ENCODE measurements at places on chromosomes 11 and 22.

DNA sequence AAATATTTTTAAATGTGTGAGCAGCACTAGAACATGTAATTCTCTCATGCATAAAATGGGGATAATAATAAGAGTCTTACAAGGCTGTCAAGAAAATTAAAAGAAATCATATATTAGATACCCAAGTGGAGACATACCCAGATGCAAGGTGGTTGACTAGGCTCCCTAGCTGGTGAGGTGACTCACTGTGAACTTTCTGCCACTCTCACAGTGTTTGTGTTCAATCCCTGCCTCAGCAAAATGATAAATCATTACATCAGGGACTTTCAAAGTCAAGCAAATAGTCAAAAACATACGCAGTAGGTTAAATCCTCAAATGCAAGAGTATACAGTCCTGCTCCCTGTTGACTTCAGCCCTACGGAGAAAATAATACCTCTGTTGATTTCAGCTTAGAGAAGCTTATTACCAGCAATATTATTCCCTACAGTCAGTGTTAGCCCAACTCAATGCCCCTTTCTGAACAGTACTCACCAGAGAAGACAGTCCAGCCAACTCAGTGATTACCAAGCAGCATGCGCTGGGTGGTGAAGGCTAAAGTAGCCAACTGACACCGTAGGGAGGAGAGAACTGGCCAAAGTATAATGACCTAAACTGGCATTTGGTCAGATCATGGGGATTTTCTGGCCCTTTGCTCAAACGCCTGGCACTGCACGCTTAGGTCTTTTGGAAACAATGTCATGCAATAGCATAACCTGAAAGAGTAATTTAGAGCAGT is 73.1 kb upstream of the BARX2 start:
- peak; percentile 30 for DNase-seq

DNA sequence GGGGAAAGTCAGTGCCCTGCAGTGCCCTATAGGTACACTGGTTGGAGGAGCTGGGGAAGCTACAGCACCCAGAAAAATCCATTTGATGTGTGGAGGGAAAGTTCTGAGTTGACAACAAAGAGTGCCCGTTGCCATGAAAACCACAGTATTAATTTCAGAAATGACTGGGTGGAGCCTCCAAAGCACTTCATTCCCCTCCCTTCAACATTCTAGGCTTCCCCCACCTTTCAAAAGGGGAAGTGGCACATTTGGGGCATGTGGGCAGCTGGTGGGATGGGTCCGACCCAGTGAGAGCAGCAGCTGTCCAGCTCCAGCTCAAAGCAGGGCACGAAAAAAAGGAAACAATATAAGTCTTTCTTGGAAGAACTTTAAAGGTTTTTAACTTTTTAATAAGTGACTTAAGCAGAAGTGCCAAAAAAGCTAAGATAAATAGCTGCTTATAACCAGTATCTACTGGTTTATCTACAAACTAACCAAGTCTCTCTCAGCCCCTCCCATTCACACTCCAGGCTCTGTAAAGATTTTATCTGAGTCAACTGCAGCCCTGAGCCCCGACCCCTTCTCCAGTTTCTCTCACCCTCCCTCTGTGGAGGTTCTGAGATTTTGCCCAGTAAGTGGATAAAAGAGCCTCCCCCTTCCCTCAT is 9.0 kb upstream of the AHNAK start:
- no peak for DNase-seq

- DNase-seq = no peak
Observed at GRCh38 chr11:113014262-113015097, 53.3 kb downstream of the NCAM1 start.

DNA sequence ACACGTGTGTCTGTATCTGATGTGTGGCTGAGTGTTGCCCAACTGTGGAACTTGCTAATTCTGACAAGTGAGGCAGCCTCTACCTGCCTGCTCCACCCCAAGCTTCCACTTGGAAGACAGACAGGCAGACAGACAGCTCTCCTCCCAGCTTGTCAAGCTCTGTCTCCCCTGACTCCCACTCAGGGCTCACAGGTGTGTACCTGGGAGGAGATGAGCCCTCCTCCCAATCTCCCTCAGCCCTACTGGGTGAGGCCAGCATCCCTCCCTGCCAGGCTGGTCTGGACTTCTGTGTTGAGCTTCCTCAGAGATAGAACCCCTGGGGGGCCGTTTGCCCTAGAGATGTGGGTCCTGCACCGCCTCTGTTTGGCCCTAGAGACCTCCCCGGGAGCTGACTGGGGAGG is 1.0 kb upstream of the CHRM1 start:
- no peak for DNase-seq

DNA sequence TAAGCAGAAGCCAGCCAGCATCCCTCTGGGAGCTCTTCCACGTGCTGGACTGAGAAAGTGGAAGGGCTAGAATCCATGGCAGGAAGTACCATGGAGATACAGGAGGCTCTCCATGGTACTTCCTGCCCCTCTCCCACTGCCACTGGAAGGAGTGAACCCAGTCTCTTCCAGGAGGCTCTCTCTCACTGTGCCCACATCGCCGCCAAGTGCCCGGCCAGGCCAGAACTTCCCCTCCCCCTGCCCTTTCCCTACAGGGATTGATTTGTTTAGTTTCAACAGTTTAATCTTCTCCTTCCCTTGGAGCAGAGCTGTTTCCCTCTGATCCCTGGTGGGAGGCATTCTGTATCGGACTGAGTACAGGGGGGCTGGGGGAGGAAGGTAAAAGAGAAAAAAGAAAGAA is 133.6 kb downstream of the DSCAML1 start:
- DNase-seq = no peak

DNA sequence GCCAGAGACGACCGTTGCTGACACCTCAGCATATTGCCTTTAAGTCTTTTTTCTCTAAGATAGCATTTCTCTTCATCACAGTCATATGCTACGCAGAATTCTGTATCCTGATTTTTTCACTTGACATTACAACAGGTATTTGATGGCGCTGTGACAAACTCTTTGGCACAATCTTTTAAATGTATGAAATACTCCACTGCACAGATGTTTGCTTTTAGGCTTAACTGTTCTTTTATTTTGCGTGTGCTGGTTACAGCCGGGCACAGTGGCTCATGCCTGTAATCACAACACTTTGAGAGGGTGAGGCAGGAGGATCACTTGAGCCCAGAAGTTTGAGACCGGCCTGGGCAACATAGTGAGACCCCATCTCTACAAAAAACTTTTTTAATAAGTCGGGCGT is 52.0 kb upstream of the PPP6R3 start:
- no peak for DNase-seq

DNA sequence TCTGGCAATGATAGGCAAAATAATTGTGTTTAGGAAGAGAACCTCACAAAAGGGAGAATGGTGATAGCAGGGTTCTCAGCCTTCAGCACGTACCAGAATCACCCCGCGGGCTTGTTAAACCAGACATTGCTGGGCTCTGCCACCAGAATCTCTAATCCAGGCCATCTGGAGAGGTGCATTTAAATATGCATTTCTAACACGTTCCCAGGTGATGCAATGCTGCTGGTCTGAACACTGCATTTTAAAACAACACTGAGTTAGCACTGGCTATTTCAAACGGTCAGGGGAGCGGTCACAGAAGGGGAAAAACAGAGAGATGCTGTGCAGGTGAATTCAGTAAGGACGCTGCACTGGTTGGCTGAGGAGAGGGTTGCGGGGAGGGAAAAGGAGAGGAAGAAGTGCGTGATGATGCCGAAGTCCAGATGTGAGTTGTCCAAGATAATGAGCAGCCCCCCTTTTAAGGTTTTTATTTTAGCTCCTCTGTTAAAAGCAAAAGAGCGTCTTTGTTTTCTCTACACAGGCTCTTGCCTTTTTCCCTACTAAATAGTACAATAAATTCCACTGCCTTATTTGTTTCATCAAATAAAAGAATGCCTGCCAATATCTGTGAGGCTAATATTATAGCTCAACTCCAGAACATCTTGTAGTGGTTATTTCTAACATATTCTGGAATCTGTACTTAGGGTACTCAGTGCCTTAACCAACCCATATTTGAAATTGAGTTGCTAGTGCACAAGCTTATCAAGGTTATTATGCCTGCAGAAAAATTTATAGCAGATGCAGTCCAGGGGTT is 109.6 kb upstream of the POU2AF2 start:
- DNase-seq = no peak

DNA sequence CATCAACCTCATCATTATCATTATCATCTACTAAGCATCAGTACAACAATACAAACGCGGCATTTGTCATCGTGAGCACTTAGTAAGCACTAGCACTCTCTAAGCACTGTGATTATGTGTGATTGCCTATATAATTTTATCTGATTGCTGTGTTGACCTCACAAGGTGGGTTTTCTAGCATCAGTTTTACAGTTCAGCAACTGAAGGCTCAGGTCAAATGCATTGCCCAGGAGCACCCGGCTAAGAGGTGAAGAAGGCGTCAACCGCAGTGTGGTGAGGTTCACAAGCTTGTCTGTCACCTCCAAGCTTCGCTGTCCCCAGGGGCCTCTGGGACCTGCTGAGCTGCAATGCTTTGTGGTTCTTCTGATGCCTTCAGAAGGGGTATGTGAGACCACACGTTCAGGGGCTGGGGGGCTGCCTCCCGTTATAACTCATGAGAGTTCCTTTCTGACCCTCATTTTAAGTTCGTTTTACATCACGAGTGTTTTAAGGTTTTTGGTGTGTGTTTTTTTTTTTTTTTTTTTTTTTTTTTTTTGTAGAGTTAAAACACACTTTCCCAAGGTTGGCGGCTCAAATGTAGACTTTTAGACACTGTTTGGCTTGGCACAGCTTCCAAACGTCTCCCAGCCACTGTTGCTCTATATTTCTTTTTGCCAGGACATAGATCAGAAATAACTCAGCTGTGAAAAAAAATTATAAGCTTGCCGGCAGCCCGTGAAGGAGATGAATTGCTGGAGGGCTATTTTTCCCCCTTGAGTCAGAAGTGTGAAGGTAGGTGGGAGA is 33.8 kb upstream of the SCUBE1 start:
- DNase-seq = no peak

DNA sequence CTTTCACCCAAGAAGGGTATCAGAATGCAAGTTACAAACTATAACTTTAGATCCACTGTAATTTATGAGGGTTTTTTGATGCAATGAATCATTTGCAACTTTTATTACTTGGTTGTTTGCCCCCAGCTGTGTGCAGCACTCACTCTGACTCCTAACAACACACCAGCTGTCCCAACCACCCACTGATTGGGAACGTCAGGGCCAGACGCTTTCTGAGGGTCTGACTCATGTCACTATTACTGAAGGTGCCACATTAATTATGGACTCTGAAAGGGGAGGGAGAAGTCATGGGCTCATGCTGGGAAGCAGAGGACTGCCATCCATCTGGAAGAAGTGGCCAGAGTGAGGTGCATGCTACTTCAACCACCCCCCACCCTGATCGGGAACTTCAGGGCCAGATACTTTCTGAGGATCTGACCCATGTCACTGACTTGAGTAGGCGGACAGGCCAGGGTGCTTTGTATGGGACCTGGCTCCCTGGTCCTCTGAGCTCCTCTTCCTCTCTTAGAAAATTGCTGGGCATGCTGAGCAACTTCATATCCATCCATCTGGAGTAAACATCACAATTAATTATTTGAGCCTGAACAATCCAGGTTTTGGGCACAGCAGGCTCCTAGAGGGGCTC is 44.9 kb upstream of the DRD2 start:
- no peak for DNase-seq

DNA sequence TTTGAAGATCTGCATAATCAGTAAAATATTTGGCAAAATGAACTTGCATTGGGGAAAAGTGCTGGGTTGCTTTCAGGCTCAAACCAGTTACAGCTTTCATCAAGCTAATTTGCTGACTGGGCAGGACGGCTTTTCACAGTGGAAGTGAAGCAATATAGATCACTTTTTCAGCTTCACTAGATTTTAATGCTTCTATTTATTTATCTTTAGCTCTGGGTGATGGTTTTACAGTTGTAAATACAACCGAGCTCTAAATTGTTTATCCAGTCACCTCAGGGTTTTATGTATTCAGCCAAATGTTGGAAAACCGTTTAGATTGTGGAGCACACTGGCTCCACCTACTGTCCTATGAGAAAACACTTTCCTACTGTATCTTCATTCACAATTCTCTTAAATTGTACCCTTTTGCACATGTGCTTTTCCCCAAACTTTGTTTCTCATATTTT is 58.2 kb downstream of the ACER3 start:
- DNase-seq = peak; percentile 34

- no peak for DNase-seq
Observed at GRCh38 chr11:11604370-11604990, 17.3 kb downstream of the GALNT18 start.

DNA sequence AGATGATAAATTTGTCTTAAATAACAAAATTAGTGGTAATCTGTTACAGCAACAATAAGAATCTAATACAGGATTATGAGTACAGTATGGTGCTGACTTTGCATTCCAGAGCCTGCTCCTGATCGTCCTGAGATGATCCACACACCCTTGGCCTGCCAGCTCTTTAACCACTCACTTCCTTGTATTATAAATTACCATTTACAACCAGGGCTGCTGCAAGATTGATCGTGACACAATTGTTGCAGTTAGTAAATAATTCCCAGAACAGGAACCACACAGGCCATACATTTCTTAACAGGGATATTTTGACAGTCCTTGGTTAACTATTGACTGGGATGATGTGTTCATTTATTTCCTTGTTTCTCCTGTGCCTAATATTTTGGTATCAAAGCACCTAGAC is 3.8 kb upstream of the CBLIF start:
- no peak for DNase-seq

DNA sequence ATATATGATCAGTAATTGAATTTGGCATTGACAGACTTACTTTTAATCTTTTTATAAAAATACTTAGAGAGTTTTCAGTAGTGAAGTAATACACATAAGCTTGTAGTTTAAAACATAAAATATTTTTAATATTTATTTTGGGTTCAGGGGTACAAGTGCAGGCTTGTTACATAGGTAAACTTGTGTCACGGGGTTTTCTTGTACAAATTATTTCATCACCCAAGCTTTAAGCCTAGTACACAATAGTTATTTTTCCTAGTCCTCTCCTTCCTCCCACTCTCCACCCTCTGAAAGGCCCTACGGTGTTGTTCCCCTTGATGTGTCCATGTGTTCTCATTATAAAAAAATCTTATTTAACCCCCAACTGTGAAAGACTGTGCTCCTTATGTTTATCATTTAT is 1397.8 kb upstream of the RAG2 start:
- DNase-seq = no peak

DNA sequence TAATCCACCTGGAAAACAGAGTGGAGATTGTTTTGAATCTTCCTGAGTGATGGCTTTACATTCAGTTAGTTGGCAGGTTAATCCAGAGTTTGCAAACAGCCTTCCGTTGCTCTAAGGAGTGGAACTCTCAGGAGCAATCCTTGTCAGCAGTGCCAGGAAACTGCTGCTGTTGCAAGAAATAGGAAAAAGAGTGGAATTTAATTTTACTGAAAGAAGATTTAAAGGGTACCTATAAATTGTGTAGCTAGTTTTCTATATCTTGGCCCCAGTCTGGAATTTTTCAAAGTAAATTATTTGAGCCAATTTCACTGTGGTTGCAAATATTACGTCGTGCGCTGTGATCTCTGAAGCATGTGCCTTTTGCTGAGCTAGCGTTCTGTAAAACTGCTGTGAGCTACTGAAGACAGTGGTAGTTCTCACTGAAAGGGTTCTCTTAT is 55.5 kb upstream of the SLC5A12 start:
- DNase-seq = no peak

GRCh38 chr11:69234740-69235710 is 58.9 kb upstream of the MYEOV start:
- DNase-seq = peak; percentile 31
